ENCODE measurements at places on chromosomes 1 and 21.

DNA sequence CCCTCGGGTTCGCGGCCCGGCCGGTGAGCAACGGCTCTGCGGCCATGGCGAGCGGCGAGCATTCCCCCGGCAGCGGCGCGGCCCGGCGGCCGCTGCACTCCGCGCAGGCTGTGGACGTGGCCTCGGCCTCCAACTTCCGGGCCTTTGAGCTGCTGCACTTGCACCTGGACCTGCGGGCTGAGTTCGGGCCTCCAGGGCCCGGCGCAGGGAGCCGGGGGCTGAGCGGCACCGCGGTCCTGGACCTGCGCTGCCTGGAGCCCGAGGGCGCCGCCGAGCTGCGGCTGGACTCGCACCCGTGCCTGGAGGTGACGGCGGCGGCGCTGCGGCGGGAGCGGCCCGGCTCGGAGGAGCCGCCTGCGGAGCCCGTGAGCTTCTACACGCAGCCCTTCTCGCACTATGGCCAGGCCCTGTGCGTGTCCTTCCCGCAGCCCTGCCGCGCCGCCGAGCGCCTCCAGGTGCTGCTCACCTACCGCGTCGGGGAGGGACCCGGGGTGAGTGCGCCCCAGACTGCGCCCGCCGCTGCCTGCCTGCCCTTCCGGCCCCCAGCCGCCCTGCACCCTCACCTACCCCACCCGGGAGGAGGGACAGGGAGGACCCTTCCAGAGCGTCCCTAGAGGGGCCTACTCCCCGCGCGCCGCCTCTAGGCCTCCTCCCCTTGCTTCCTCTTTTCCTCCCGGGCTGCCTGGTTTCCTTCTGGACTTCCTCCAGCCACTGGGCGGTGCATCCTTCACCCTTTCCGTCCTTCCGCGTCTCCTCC lies at the start of gene RNPEP:
RNPEP (plus strand) TSS at position 26 of the 757 bp plus-strand sequence; CDS start at position 45, 19 bp downstream.
- DNase-seq, result peak; percentile 6

- DNase-seq, result no peak
Measured at GRCh38 chr1:232322162-232322734, 307.7 kb downstream of the SIPA1L2 start.

- no peak for DNase-seq
Measured at GRCh38 chr1:155177918-155178281, 4.3 kb downstream of the TRIM46 start.

DNA sequence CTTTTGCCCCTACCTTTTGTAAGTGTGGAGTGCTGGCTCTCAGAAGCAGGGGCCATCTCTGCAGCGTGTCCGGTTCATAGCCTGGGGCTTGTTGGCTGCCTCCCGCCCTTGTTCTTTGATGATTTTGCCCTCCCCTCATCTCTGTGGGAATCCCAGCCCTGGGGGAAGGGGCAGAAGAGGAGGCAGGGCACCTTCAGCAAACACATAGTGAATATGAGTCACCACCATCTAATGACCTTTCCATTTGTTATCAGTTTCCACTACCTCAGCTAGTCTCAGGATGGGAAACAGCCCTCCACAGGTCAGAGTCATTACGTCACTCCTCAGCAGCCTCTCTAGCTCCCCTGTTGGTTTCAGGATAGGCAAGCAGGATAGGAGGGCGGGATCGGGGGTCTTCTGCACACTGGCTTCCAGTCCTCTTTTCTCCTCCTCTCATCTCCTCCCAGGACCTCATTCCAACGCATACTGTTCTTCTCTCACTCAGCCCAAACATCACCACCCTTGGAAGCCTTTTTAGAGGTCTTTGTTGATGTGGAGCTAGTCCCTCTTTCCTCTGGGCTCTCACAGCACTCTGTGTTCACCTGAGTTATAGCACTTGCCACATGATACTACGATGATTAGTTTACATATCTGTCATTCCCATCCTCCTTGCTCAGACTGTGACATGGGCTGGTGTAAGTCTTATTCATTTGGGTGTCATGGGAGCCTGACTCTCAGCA lies 15.8 kb downstream of the GADD45A start:
- DNase-seq, result no peak

DNA sequence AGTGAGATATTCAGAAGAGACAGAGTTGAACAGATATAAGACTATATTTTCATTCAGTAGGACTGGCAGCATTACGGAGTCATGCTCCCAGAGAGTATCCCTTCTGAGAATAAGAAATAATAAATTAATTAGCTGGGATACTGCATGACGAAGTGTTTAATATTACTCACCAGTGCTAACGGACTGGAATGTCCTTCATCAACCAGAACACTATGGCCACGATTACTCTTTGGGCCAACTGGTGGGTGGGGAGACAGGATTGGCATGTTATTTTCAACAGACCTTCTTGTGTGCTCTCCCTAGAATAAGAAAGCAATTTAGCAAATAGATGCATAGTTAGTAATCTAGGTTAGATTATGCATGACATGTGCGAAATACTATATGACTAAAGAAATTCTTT lies 32.4 kb downstream of the ERICH3 start:
- DNase-seq, result no peak

- no peak for DNase-seq
Measured at GRCh38 chr1:113191579-113192076, 118.6 kb downstream of the LRIG2 start.

DNA sequence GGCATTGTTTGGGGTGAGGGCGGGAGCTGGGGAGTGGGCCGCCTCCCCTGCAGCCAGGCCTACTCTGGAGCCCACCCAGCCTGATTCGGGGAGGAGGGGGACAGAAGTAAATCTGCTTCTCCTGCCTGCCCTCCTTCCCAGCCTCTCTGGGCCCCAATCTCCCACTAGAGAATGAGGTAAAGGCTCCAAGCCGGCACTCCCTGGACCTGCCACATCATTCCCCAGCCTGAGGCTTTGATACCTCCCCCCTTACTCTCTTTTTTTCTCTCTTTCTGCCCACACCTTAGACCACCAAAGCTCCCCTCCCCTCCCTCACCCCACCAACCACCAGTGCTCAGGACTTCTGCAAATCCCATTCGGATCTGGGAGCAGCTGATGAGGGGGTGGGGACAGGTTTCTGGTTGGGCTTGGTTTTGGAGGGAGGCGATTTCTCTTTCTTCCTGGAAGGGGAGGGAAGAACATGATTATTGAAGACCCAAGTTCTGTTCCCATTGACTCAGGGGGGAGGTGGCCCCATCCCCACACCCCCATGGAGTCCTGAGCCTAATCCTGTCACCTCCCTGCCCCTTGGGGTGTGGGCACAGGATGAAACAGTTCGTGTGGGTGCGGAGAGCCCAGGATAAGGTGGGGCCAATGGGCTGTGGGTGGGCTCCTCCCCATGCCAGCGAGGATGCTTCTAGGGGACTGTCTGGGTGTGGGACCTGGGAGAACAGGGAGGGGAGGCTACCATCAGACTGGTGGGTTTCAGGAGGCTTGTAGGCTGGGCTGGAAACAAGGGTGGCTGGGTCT lies 1.3 kb downstream of the MAP7D1 start:
- DNase-seq, result no peak

- no peak for DNase-seq
Measured at GRCh38 chr1:202319381-202320080, 22.2 kb downstream of the UBE2T start.

DNA sequence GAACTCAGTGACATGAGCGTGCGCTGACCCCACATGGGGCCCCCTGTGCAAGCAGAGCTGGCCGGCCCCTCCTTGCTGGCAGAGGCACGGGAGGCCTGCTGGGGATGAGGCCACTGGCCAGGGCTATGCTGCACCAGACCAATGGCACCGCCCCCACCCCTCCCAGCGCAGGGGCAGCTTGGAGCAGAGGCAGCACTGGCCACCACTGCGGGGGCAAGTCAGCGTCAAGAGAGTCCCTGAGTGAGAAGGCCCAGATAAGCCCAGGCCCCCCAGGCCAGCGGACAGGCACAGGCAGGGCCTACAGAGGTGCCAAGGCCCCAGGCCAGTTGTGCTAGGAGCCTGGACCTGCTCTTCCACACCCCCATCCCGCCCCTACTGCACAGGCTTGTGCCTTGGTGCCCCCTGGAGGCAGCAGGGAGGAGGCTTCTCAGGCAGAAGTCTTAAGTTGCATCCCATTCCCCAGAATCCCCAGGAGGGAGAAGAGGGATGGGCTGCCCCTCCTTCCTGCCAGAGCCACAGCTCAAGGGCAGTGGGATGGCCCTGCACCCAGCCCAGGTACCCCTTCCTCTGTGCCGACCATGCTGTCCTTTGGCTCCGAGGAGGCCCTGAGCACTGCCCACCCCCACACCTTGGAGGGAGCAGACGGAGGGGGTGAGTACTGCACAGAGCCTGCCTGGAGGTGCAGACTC lies 35.8 kb downstream of the EPHX1 start:
- DNase-seq, result no peak

DNA sequence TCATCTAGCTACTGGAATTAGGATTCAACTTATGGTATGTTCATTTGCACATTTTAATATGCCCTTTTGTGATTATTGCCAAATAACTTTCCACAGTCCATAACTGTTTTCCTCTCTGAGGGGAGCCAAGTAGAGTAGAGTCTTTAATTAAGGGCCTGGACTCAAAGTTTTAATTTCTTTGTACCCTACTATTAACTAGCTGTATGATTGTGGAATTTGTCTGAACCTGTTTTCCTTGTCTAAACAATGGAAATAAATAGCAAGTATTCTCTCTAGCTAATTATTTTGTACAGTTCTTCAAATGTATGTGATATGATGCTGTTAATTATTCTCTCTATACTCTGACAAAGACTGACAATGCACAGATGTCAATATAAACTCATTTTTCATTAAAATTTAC lies 24.0 kb upstream of the SLC30A10 start:
- no peak for DNase-seq

- no peak for DNase-seq
Measured at GRCh38 chr1:189606795-189607476, 870.7 kb downstream of the BRINP3 start.

DNA sequence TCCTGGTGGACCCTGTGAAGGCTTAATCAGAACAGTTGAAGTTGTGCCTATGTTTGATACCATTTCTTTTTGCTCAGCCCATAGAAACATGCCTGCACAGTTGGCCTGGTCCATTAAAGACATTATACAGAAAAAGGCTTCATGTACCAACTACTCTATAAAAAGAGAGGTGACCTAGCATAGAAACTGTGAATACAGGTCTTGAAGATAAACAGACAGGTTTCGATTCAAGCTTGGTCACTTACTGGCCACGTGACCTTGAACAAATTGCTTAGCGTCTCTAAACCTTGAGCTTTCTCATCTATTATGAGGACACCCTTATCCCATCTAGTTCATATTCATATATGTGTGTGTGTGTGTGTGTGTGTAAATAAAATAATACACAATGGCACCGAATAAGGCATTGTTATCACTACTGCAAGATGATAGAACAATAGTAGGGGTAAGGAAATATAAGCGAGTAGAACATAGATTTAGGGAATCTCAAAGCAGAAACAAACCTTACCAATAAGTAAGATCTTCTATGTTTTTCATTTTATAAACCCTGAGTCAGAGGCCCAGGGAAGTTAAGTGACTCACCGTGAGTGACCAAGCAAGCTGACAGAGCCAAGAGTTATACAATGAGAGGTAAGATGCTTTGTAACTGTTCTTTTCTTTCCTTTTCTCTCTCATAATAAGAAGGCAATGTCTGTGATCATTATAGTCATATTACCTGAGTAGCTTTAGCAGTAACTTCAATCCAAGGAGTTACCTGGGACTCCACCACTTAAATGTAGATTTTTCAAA lies 476.8 kb upstream of the DEPDC1 start:
- DNase-seq, result no peak

- DNase-seq, result no peak
Measured at GRCh38 chr1:11924334-11925195, 1.7 kb downstream of the KIAA2013 start.

DNA sequence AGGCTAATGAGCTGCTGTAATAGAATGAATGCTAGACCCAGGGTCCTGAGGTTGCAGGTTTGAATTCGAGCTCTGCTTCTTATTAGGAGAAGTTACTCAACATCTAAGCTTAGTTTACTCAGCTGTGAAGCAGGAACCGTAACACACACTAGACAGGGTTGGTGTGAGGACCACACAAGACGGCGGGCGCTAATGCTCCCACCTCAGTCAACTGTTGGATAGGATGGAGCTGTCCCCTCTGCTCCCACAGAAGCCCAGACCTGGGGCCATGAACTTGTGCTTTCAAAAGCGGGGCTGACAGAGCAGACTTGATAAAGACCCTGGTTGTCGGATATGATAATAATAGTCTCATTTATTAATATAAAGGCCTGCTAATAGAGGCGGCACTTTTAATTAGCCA lies 98.4 kb upstream of the CD34 start:
- no peak for DNase-seq

DNA sequence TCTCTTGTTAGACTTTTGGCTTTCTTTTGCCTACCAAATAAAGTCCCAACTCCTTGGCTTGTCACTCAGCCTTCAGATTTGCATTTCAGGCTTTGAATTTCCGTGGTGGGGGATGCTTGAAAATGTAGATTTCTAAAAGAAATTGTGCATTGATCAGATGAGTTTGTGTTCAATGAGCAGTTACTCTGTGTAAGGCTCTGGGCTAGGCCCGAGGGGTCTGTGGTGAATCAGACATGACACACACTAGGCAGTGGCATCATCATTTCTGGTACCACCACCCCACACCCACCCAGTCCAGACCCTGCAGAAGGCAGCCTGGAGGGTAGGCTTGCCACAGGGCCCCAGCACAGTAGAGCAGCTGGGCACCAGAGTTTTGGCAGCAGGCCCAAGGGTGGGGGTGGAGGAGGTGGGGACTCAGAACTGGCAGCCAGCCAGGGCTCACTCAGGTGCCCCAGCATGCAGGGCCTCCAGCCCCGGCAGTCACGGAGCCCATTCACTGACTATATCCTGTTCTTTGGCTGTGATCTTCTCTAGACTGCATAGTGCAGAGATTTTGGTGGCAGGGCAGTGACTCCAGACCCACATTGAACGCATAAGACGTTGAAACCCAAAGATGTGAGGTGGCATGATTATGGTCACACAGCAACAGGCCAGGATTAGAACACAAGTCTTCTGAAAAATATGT lies 97.2 kb upstream of the ARTN start:
- peak; percentile 46 for DNase-seq

DNA sequence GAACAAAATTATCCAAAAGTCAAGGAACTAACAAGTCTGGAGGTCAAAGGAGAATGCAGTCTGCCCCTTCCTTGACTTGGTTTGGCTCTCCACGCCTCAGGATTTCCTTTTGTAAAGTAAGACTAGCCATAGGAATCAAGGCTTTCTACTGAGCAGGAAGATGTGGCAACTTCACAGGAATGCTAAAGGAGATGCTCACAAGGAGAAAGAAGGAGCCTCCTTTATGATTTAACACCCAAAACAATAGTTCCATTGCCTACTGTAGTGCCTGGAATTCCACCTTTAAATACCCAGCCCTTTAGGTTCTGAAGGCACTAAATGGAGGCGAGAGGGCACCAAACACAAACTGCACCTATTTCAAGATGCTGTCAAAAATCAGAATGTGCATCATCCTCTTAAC lies 176.3 kb upstream of the NFIA start:
- no peak for DNase-seq

GRCh38 chr1:201790261-201790660 lies 38.7 kb upstream of the IPO9 start:
- no peak for DNase-seq
